NCI-H446 (cell line): ENCODE measurements at places on chromosomes 6 and 20.

DNA sequence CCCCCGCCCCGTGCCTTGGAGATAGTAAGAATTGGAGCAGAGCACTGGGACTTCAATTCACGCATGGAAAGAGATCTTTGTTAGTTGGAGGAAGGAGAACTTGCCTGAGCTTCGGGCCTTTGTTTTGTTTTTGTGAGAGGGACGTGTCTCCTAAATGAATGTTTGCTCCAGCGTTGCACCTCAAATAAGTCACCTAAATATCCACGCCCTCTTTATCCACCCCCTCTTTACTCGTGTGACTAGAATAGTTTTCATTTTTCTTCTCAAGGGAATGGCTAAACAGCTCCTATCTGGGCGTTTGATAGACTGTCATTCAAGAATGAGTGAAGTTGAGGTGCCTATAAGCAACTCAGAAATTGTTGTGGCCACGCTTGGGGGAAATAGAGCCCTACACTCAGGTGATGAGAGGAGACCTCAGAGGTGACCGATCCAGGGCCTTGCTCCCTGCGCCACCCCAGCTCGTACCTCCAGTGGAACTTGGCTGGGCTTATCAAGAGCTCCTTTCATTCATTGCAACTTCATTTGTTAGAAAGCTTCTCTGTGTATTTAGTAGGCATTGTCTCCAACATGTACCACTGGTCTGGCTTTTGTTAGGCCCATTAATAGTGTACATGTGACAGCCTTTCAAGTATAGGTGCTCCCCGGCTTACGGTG lies 861 bp downstream of the PCMTD2 start:
- DNase-seq: no peak

DNA sequence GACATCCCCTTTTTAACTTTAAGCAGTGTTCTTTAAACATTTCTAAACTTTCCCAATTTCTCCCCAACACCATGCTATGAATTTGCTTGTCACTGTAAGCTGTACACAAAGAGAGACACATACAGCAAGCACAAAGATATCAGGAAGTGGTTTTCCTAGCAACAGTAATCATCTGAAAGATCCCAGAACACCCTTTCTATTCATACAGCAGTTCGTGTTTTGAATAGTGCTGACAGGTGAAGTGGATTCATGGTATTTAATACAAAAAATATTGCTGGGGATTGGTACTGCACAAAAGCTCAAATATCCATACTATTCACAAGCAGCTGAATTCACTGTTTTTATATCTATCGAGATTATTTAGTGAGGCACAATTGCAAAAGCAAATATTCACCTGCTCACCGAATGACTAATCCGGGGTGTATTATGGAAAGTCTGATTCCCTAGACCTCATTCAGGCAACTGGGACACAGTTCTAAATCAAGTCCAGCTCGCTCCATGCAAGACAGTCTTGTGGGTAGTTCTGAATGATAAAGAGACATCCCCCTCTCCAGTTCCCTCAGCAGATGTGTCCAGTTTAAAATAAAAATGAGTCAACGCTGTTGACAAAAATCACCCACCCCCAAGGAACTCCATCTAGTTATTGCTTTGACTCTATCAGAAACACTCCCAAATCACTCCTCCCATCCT lies 107.1 kb upstream of the TSHZ2 start:
- DNase-seq: no peak

- DNase-seq: peak; percentile 82
These were observed at the start of gene LZTS3 for GRCh38 chr20:3172933-3173609. Gene LZTS3 (minus strand): TSS chr20:3173549. CDS start chr20:3167163, 6,386 bp downstream.

DNA sequence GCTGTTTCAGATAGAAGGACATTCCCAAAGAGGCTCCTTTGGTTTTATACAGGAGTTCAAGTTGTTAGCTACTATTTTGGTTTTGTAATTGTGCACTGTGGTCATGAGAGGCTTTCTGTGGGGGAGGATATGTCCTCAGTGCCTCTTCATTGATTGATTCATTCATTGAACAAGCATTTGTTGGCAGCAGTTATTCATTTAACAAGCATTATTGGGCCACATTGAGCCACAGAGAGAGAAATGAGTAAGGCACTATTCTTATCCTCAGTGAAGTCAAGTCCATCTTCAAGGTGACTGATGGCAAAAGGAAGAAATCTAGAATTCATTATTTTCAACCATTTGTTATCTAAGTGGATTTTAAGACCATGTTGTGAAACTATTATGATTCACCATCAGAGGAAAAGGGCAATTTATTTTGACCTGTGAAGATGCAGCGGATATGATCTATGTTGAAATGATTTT lies 697.2 kb upstream of the CITED2 start:
- DNase-seq: no peak

DNA sequence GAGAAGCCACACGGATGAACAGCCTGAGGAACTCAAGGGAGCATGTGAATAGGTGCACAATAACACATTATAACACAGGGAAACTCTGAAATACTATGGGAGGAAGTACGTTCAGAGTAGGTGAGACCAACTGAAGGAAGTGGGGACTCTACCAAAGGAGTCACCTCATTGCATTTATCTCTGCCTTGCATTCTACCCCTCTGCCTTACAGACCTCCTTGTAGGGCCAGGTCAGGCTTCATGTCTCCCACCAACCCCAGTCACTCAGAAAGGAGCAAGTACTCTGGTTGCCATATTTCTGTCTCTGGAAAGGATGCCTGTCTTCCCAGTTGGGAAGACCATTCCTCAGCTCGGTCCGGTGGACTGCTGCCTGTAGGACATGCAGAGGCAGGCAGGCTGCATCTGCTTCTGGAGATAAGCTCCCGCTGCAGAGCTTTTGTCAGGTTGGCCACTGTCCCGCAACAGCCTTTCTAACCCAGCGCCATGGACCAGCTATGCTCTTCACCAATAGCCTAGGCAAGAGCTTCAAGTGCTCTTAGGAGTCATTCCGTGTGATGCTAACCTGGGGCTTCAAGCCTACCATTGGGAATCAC lies 51.6 kb upstream of the ASIP start:
- no peak for DNase-seq

- DNase-seq: no peak
These were observed 180.0 kb downstream of the HS3ST5 start for GRCh38 chr6:114162691-114163347.

DNA sequence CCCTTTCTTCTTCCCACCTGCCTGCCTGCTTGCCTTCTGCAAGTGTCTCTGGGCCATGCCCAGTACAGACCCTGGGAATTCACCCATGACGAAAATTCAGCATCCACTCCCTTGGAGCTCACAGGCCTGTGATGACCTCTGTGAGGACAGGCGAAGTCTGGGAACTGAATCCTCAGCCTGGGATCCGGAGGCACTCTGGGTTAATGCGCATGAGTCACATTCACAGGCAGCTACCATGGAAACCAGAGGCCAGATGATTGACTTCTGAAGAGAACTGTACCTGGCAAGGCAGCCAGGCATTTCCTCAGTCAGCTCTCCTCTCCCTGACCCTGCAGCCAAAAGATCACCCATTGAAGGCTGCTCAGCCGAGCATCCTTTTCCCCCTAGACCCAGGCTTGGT lies 41.0 kb downstream of the SLC9A8 start:
- DNase-seq: no peak

- DNase-seq: no peak
These were observed 30.8 kb upstream of the SMLR1 start for GRCh38 chr6:130796313-130796905.

- no peak for DNase-seq
These were observed 36.9 kb upstream of the EPB41L1 start for GRCh38 chr20:36117638-36118037.

GRCh38 chr20:20527661-20528060 lies 159.8 kb downstream of the INSM1 start:
- no peak for DNase-seq

DNA sequence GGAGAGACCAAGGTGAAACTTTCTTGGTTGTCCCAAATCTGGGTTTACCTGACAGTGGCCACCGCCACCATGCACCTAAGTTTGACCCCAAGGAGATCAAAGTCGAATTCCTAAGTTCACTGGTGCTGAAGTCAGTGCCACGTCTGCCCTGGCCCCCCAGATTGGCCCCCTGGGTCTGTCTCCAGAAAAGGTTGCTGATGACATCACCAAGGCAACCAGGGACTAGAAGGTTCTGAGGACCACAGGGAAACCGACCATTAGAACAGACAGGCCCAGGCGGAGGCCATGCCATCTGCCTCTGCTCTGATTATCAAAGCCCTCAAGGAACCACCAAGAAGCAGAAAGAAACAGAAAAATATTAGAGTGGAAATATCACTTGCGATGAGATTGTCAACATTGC lies 91.2 kb downstream of the DLL1 start:
- DNase-seq: no peak

DNA sequence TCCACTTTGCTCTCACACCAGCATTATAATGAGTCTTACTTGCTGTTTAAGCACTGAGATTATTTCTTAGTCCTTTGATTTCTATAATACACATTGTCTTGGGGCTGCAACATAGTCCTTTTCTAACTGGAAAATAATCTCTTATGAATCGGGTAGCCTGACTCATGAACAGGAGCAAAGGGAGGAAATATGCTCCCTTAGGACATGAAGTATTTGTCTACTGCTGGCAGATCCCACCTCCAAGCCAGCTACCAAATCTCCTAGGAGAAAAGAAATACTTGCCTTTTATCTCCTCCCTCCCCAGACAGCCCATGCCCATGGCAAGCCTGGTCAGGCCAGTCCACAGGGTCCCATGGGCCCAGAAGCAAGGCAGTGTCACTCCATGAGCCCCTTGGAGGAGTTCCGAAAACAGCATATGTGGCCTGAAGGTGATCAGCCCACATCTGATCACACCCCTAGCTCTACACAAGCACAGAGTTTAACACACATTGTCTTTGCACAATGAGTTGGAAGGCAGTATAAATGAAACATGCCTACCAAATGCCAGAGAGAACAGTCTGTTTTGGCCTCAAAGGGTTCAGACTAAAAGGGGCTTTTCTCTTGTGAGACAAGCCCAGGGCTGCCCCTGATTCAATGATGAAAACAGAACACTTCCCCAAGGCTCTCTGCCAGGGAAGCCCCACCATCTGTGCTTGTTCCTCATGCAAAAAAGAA lies 37.1 kb upstream of the SLC4A11 start:
- peak; percentile 5 for DNase-seq

DNA sequence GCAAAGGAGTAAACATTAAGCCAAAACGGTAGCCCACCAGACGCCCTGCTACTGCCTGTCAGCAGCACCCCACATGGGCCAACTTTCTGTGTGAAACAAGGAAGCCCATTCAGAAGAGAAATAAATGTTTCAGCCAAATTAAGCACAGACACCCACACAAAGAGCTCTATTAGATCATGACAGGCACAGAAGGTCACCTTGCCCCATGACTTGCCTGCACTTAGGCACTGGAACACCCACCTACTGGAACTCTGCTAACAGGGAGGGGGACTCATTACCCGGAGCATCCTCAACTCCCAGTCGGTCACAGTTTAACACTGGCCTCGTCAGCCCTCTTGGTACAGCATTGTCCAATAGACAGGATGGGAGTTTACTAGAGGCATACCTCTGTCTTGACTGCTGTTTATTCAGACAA lies 31.8 kb downstream of the GFOD1 start:
- no peak for DNase-seq

- DNase-seq: peak; percentile 60
These were observed 170.2 kb downstream of the SLC24A3 start for GRCh38 chr20:19382386-19383340.

DNA sequence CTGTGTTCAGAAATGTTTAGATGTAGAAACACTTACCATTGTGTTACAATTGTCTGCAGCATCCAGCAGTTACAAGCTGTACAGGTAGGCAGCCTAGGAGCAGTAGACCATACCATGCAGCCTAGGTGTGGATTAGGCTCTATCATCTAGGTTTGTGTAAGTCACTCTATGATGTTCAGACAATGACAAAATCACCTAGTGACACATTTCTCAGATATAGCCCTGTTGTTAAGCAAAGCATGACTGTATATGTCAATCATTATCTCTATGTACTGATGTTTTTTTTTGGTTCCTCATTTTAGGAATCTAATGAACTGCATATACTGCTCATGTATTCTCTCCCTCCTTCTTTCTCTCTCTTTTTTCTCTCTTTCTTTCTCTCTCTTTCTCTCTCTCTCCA lies 22.2 kb downstream of the CST8 start:
- no peak for DNase-seq

DNA sequence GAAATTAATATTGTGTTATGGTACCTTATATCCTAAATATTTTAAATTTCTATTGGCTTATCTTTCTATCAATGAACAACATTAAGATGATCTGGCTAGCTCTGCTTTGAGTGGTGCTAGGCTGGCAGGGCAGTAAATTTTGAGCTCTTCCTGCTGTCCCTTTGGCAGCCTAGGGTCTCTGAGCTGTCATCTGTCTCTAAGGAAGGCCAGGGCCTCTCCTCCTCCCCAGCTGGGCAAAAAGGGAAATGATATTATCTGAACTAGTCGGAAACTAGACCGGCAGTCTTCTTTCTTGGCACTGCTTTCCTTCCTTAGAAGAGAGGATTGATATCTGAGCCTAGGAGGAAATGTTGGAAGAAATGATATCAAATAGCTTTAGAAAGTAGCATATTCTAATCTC lies 176.7 kb upstream of the BTBD3 start:
- DNase-seq: no peak

GRCh38 chr6:133637874-133638273 lies 251.0 kb upstream of the TCF21 start:
- no peak for DNase-seq

- no peak for DNase-seq
These were observed 68.9 kb upstream of the HDAC2 start for GRCh38 chr6:114039841-114040240.

GRCh38 chr20:53568351-53568750 lies 25.3 kb downstream of the ZNF217 start:
- DNase-seq: no peak

- no peak for DNase-seq
These were observed 56.2 kb upstream of the ARID1B start for GRCh38 chr6:156720691-156721685.

DNA sequence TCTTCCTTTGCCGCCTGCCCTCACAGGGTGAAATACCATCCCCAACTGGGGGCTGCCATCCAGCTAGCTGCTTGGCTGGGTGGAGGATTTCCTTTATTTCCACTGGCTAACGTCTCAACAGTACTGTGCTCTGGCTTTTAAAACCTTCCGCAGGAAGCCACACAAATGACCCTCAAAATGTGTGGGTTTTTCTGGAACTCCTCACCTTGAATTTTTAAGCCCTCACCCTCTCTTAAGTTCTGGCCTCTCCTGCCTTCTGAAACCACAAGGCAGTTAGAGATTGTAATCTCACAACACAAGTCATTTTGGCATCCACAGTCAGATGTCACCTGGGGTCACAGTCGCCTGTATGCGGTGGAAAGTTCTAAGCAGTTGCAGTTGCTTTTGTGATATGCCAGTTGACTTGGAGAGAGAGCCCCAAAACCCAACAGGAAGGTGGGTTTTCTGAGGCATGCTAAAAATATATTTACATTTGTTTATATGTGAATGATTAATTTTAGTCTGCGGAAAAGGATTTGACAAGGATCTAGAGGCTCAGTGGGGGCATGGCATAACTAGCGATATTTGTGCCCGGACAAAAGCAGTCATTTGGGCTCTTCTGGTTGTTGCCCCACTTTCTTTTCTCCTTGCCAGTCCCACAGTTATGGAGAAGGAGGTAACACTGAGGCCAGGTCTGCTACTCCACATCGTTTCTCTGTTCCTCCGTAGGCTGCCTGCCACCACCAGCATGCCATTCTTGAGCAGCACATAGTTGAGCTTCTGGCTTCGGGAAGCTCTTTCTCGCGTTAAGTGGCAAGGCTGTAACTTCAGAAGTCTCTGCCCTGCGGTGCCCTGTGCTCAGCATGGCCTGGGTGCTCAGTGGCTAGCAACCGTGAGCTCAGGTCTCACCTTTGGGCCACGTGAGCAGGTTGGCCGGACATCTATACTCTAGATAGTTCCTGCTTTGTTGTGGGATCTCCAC lies 335.3 kb downstream of the CD83 start:
- no peak for DNase-seq

GRCh38 chr6:156250593-156250992 lies 526.6 kb upstream of the ARID1B start:
- no peak for DNase-seq
